ENCODE measurements at places on chromosomes 16 and 17.
A peak's percentile ranks its signal among the peaks of the same experiment; 100 is the strongest.

DNA sequence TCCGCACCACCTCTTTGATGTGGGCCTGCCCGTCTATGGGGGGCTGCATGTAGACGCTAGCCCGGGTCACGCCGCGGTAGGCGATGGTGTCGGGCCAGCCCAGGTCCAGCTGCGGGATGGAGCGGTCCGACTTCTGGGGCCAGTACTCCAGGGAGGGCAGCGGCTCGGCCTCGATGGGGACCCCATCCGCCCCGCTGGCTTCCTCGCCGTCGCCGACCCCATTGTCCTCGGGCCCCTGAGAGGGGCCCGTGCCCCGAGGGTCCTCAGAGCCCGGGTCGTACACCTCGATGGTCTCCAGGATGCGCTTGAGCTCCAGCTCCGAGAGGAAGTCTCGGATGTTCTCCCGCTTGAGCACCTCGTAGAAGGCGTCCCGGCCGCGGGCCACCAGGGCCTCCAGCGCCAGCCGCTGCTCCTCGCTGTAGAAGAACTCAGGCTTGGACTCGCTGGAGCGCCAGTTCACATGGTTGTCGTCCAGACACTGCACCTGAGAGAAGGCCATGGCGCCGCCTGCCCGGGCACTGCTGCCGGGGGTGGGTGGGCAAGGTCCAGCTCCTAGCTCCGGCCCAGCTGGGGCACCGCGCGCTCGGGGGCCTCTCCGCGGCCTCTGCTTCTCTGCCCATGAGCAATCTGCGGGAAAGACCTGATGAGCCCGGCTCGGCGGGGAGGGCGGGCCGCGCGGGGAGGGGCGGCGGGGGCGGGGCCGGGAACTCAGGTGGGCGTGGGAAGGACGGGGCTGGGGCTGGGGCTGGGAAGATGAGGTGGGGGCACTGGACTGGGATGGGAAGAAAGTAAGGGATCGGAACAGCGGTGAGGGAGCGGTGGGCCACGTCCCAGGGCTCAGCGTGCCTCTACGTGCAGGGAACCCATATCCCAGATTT is 782 bp downstream of the FAM83G start:
- peak; percentile 57 for DNase-seq

DNA sequence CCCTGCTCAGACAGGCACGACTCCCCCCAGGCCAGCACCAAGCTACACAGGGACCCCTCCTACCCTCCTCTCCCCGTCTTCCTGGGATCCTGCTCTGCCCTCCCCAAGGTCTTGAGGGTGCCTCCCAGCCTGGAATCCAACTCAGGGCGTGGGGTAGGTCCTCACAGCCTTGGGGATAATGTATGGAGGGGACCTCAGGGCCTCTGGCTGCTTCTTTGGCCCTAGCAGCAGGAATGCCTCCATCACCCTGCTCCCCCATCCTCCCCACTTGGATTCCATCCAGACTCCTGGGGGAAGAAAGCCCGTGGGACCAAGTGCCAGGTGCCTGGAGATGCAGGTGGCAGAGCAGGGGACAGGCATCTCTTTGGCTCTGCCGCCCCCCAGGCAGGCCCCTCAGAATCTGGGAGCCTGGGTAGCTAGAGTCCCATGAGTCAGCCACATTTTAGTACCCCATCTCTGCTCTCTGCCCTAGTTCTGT is 10.7 kb upstream of the STAC2 start:
- DNase-seq = no peak

GRCh38 chr17:80220054-80220735 is at the start of the genes SGSH and SLC26A11:
TSS of gene SGSH (minus strand) at chr17:80220333. CDS start at chr17:80220313, 20 bp downstream.
TSS of gene SLC26A11 (plus strand) at chr17:80220427. CDS start at chr17:80221561, 1,134 bp downstream.
- peak; percentile 31 for DNase-seq

GRCh38 chr17:50973557-50974494 is 107.7 kb upstream of the TOB1 start:
- DNase-seq = no peak

- no peak for DNase-seq
These were observed 185.5 kb downstream of the LGALS9B start for GRCh38 chr17:20281860-20282259.

- DNase-seq = no peak
These were observed 120.9 kb upstream of the SMURF2 start for GRCh38 chr17:64783031-64783461.

- DNase-seq = no peak
These were observed 7.5 kb downstream of the ATP5PD start for GRCh38 chr17:75039238-75039637.

GRCh38 chr16:84501077-84501735 is 3.3 kb downstream of the MEAK7 start:
- peak; percentile 97 for DNase-seq

DNA sequence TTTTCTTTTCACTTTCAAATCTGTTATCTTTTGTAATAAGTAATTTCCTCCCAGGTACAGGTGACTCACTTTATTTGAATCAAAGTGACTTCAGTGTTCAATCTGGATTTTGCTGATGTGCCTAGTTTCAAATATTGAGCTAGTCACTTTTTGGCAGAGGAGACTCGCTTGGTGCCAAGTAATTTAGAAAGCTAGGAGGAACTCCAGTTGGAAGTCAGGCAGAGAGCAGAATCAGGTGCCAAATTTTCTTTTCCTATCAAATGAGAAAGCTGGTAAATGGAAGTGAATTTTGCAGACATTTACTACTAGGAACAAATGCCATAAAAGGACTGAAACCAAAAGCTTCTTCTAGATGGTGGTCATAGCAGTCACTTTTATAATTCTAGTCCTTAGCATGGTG is 656.0 kb upstream of the KIF2B start:
- DNase-seq = no peak

GRCh38 chr17:16463358-16464302 is 28.4 kb downstream of the LRRC75A start:
- DNase-seq = peak; percentile 82

GRCh38 chr17:8746501-8747236 is 2.0 kb upstream of the CCDC42 start:
- DNase-seq = no peak

- DNase-seq = no peak
These were observed 73.1 kb downstream of the WNT3 start for GRCh38 chr17:46745376-46745775.

DNA sequence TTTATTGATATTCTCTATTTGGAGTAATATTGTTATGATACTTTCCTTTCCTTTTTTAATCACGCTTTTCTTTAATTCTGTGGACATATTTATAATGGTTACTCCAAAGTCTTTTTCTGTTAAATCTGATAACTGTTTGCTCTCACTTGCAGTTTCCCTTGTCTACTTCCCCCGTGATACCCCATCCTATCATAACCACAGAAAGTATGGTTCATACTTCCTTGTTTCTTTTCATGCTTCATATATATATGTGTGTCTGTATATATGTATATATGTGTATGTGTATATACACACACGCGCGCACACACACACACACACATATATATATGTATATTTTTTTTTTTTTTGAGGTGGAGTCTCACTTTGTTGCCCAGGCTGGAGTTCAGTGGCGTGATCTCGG is 23.5 kb downstream of the SPECC1 start:
- DNase-seq = no peak

- no peak for DNase-seq
These were observed 9.3 kb downstream of the CTRB2 start for GRCh38 chr16:75197522-75198134.

GRCh38 chr16:81385031-81385756 is 59.4 kb upstream of the CMIP start:
- DNase-seq = no peak

Measured in A172 (cell line).